ENCODE measurements at places on chromosomes 16 and 17.

GRCh38 chr16:88965826-88966480 is 11.1 kb downstream of the CBFA2T3 start:
- DNase-seq: no peak

- DNase-seq: no peak
Observed at GRCh38 chr17:3750926-3751325, 27.2 kb downstream of the HASPIN start.

DNA sequence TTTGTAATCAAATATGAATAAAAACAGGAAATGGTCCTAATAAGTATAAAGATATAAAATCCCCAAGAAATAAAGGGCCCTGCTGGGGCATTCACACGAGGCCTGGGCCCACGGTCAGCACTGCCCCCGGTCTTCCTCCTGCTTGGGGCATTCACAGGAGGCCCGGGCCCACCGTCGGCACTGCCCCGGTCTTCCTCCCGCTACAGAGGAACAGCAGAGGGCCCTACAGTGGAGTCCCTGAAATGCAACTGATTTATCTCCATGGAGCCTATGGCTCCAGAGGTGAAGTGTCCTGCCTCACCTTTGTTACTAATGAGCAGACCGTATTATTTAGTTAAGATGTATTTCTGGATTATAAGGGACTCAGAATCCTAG is 46.5 kb downstream of the MAP1LC3B start:
- no peak for DNase-seq

GRCh38 chr17:10292057-10292937 is 80.5 kb downstream of the MYH13 start:
- no peak for DNase-seq

- no peak for DNase-seq
Observed at GRCh38 chr17:71753070-71753469, 367.8 kb upstream of the SOX9 start.

GRCh38 chr17:7875804-7876370 is 12.7 kb upstream of the CHD3 start:
- no peak for DNase-seq

DNA sequence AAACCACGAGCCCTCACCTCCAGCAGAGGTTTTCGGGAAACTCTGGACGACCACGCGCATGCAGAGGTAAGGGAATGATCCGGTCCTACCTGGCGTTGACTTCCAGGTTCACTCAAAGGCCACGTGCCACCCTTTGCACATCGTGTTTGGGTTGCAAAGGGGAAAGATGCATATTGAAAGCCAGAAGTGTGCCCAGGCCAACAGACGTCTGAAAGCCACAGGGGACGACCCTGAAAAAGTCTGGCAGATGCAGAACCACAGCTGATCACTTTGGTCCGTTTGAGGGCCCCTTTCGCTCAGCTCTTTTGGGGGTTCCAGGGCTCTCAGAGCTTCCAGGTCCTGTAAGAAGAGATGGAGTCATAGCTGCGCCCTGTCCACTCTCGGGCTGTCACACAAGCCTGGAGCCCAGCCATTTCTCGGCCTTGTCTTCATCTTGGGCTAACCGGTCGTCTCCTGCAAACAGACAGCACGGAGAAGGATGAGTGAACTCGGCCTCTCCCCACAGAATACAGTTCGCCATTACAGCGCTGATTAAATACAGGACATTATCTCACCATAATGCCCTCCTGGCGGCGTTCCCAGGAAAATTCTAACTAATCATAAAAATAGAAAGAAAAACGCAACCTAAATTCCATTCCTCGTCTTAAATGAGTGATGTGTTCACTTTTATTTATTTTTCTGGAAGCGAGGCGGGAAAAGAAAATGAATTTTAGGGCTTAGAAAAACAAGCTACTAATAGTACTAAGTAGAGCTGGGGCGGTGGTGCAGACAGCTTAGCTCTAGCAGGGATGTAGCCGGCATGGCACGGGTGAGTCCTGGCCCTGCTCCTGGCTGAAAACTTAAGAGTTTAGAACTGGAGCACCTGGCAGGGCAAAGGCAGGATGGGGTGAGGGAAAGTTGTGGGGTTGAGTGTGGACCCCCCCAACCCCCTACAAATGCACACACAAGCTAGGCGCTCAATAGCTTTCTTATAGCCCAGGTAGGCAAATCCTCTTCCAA is 45.5 kb upstream of the ZFHX3 start:
- DNase-seq: no peak

DNA sequence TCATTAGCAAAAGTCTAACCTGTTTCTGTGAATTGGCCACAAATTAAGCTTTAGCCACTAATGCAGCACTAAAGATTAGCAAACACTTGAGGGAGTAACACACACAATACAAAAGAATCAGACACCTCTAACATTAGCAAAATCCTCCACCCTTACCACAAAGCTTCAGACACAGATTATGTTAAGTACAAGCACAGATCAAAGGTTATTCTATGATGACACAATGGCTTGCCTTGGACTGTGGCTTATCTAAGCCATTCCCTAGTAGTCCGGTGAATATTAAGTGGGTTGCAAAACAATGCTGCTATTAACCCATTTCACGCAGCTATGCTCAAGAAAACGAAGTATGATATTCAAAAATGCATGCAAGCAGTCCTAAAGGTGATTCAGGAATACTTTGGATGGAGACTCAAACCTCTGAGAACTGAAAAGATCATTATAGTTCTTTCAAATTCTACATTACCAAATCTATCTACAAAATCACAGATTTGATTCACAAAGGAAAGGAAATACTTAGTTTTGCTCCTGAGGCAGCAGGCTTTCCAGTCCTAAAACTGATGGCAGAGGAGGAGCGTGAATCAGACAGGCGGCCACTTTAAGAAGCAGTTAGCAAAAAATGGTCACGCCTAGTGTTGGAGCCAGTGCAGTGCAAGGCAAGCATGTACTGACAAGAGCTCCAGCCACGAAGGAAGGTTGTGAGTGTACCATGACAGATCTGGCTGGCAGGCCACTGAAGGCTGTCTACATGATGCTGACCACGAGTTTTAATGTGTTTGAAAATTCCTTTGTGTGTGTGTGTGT is 67.2 kb downstream of the PARN start:
- no peak for DNase-seq

DNA sequence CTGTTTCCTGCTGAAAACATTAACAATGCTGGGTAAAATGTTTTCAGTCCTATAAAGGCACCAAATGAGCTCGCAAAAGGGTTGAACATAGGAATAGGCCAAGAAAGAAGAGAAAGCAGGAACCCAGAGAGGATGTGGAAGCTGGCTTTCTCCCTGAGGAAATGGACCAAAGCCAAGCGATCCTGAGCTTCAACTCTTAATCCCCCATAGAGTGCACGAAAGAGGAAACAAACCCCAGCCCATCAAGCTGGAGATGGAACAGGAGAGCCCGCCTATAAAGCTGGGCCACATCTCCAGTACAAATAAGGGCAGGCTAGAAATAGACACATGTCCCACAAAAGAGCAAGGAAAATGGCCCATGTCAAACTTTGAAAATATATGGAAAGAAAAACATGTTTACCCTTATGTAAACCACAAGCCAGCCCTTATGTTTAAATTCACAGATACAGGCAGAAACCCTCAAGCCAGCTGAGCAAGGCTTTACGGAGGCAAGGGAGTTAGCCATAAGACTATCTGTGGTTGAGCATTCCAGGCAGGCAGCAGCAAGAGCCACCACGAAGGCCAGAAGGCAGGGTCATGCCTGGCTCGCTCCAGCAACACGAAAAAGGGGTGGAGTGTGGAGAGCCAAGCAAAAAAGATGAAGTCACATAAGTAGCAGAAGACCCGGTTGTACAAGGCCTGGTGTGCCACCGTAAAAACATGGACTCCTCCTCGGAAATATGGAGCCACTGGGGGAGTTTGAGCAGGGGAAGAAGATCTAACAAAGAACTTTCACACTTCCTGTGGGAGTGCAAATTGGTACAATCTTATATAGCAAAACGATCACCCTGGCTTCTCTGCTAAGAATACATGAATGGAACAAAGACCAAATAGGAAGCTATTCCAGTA is 27.8 kb downstream of the COPRS start:
- DNase-seq: no peak

- no peak for DNase-seq
Observed at GRCh38 chr16:11666103-11667055, 1.9 kb upstream of the SNN start.

GRCh38 chr17:7955414-7956227 is 23.6 kb downstream of the CNTROB start:
- DNase-seq: no peak

DNA sequence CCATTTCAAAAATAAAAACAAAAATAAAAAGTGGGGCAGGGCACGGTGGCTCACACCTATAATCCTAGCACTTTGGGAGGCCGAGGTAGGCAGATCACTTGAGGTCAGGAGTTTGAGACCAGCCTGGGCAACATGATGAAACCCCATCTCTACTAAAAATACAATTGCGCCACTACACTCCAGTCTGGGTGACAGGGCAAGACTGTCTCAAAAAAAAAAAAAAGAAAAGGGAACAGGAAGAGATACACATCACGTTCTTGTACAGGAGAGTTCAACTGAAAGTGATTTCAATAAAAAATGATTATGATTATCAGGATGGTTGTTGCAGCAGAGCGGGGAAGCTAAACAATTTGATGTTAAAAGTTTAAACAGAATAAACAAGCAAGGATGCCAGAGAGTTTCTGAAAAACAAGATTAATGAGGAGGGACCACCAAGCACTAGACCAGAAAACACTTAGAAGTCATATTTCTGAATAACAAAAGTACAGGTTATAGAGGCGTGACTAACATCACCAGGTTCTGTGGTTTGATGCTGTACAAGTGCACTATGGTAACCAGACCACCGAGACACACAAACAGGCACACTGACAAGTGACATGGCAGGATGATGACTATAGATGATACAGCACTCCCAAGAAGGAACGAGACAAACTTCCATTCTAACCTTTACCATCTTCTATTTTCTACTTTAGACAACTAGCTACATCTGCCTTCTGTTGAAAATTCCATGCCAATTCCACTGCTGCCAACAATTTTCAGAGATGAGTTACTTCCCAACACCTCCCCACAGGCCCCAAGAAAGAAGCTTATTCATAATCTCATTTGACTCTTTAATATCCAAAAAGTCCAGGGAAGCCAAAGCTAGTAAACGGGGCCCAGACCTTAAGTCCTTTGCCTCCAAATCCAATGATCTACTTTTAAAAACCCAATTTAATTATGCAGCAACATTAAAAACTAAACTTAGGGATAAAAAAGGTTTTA is 11.8 kb downstream of the DNAJA2 start:
- no peak for DNase-seq

GRCh38 chr17:55536205-55536604 is 25.0 kb upstream of the SMIM36 start:
- DNase-seq: no peak

- DNase-seq: peak; percentile 57
Observed at GRCh38 chr16:2927010-2927646, 15.4 kb downstream of the FLYWCH1 start.

DNA sequence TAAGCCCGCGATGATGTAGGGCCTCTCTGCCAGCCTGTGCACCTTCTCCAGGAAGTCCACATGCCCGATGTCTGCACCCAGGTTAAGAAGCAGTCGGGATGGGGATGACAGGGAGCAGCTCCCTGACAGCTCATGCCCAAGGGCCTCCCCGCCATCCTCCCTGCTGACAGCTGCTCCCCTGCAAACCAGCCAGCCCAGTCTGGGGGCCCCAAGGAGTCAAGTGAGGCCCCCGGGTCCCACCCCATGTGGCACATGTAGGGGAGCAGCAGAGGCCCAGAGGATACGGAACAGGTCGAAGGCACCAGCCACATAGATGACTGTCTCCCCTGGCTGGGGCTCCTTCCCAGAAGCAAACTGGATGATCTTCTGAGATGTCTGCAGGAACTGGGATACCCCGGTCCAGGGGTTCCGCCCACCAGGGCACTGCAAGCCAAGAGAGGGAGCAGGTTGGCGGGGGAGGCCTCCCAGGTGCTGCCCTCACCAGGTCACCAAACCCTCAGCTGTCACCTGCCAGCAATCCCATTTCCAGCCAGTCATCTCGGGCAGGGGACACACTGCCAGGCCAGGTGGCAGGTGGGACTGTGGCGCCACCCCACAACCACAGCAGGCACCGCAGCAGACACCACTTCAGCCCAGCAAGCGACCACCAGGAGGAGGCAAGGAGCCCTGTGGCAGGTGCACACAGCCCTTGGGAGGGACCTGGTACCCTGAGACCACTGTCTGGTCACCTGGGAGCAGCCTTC is 4.6 kb downstream of the PCYT2 start:
- no peak for DNase-seq

All from stimulated activated CD8-positive, alpha-beta memory T cell treated with anti-CD3 and anti-CD28 coated beads, Interleukin-15, amount 100 ng/mL, for 4 hours (primary cell).